EH (cell line): ENCODE measurements at places on chromosomes 7 and 10.

DNA sequence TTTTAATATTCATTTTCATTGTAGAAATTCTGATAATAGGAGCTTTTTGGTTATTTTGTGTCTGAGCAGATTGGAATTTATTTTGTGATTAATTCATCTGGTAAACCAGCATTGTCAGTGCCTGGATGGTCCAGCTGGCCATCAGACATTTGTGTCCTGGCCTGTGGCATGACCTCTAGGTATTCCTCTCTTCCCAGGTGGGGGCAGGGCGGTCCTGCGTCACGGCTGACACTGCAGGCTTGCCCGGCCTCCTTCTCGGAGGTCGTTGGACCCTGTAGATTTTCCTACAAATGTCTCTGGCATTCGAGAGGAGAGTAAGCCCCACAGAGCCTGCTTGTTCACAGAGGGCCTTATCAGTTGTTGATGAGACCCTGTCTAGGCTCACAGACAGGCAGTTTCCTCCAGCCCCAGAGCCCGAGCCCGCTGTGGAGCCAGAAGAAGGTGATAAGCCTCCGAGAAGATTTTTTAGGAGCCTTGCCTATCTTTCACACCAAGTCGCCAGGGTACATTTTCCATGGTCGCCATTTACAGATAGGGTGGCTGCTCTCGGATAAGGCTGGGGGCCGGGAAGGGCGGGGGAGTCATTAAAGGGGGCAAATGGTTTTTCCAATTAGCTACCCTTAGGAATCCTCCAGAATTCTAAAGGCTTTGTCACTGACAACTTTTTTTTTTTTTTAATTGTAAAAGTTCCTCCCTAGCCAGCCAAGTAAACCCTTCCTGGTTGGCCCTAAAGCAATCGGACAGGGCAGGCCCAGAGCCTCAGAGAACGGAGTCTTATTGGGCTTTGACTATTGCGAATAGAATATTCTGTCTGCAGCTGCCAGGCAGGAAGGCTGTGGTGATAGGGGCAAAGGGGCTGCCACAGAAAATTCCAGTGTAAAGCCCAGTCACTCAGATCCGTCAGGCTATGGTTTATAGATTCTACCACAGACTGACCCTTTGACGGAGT lies 78.1 kb upstream of the TBX20 start:
- no peak for DNase-seq

GRCh38 chr10:7545261-7545660 lies 121.5 kb downstream of the ITIH5 start:
- no peak for DNase-seq

DNA sequence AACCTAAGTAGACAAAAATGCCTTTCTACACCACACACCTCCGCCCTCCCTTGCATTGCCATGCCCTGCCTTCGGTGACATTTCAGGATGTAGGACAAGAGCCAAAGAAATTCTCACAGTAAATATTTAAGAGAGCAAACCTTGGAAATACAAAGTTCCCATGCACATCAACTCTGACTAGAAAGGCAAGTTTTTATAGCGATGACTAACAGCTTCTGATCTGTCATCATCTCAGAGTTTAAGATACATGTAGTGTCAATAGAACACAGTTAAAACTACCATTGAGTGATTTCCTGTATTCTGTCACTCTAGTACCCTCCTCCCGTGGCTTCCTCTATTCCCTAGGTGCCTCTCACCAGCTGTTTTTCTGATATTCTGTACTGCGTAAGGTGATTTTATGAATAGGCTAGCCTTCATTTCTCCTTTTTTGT lies 20.7 kb downstream of the SLC16A9 start:
- no peak for DNase-seq

DNA sequence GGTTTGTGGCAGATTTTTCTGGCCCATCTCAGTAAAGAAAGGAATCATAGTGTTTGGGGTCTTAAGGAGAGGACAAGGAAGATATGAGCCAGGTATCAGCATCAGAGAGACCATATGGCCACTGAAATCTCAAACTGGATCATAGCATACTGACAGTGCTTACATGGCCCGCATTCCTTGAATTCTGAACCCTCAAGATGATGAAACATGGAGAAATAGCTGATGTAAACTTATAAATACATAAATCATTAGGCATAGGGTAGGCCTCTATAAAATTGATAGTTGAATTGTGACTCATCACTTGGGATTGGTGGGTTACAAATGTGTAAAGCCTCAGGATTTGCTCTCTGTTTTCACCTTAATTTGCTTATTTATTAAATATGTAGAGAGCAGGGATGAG lies 688.5 kb downstream of the CNTNAP2 start:
- no peak for DNase-seq

- no peak for DNase-seq
Observed at GRCh38 chr10:126907423-126907970, 2.3 kb downstream of the DOCK1 start.
